Stimulated activated CD4-positive, alpha-beta T cell treated with anti-CD3 and anti-CD28 coated beads, Interleukin-2, amount 100 ng/mL, for 4 hours (primary cell): ENCODE measurements at places on chromosomes 12 and 14.

- DNase-seq, result no peak
These were observed 10.8 kb upstream of the AQP2 start for GRCh38 chr12:49939707-49940106.

DNA sequence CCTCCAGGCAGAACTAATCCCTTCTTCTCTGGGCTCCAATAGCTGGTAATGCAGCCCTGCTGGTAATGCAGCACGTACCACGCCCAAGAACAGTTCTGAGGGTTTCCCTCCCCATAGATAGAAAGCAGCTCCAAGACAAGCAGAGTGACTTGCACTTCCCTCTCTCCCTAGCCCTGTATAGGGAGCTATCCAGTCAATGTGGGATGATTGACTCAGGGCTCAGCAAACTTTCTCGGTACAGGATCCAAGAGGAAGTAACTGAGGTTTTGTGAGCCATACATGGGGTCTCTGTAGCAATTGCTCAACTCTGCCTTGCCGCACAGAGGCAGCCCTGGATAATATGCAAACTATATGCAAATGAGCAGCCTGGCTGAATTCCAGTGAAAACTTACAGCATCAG lies 15.5 kb upstream of the FKBP4 start:
- DNase-seq, result no peak

DNA sequence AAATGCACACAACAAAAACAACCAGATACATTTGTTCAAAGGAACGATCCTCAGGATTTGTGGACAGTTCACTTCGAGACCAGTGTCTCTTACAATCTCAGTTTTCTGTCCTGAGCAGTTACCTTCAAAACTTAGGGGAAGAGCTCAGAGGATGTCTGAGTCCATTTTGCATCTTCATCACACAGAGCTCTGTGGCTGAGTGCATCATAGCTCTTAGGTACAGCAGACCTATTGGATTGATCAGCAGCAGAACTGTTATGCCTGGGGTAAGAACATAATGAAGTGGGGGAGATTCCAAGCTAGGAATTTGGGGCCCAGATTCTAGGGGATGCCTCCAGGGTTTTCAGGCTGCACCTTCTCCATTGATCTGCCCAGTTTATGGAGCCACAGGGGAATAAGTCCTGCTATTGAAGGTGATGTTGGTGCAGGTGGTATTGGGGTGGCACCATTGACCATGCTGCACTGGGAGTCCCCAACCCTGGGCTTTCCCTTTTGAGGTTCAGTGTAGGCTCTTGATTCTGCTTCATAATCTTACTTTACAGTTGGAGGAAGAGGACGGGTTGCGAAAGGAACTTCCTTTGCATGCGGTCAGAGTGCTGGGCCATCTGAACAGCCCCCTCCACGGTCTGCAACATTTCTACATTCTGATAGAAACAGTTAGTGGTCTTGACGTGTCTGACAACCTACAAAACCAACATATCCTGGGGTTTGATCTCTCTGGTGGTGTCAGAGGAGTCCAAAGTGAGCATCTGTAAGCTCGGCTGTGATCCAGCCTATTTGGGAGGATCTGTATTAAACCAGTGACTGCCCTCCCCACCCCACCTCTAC lies 112.8 kb downstream of the CHST11 start:
- no peak for DNase-seq

GRCh38 chr14:74035556-74035955 lies 16.4 kb downstream of the BBOF1 start:
- no peak for DNase-seq

- DNase-seq, result no peak
These were observed 79.0 kb downstream of the PRIMA1 start for GRCh38 chr14:93709249-93709648.

DNA sequence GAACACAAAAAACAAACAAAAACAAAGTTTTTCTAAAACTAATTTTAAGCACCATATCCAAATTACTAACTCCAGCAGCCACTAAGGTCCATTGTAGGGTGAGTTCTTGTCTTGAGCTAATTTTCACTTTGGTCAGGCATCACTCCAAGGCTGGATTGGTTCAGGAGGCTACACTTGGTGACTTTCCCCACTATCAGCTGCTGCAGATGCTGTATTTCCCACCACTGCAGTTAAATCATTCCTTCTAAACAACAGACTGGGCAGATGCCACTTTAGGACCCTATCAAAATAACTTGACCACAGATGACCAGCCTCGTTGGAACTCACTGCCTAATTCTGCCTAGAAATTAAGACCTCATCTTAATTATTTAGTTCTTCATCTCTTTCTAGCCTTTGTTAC lies 140.5 kb downstream of the SLC16A7 start:
- DNase-seq, result no peak

DNA sequence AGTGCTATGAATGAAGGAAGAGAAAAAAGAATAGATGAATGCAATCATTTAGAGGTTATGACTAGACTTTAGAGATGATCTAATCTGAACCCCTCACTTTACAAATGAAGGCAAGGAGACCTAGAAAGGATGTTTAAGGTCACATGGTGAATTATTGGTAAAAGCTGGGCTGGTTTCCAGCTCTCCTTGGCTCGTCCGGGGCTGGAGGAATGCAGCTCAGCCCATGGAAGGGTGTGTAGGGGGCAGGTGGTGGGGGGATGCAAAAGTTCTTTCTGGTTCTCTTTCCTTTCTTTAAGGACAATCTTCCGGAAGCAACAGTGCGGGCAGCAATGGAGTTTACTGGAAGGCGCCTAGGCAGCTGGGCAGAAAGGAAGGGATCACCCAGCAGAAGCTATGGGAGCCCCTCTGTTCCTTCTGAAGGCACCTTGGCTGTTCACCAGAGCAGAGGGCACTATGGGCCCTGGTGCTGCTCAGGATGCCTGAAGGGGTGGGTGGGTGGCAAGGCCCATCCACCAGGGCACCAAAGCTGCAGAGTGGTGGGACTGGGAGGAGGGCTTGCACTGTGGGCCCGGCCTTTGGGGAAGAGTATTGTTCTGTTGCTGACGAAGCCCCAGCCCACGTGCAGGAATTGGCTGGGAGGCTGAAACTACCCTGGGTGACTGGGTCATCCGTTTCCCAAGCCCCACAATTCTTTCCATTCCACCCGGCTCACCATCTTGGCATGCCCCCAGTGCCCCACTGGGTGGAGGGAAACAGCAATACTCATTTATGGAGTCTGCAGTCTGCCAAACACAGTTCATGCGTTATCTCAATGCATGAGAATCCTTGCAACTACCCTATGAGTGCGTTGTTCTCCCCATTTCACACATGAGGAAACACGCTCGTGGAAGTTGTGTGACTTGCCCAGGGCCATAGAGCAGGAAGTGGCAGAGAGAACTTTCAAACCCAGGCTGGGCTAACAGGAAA lies 78.2 kb downstream of the IRF2BPL start:
- no peak for DNase-seq

DNA sequence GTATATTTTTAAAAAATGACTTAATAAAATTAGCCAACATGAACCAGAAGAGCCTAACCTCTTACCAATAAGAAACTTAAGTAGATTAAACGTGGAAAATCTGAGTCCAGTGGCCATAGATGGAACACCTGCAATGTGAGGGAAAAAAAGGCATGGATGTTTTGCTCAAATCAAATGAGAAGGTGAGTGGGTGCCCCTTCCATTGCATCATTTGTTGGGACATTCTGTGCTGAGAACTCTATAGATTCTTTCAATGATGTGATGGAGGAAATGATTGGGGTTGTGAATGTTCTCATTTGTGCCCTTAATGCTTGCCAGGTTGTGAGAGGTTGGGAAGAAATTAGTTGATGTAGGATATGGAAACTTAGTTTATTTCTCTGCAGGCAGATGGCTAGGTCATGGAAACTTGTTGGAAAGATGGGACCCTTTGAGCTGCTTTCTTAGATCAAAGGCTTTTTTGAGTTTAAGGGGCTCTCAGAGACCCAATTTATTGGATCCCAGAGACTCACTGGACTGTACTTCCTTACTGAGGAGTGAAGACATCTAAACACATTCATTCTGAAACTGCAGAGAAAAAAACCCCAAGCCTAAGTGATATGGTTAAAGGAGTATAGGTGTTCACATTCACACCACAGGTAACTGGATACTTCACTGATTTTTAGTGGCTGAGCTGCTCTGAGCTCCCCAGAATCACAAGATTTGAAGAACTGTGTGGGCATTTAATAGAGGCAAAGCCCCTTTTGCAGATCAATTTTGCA lies 95.9 kb downstream of the DACT1 start:
- no peak for DNase-seq

GRCh38 chr14:105492971-105493871 lies 2.2 kb downstream of the TEDC1 start:
- DNase-seq, result no peak
